ENCODE measurements at places on chromosomes 2 and 18.

DNA sequence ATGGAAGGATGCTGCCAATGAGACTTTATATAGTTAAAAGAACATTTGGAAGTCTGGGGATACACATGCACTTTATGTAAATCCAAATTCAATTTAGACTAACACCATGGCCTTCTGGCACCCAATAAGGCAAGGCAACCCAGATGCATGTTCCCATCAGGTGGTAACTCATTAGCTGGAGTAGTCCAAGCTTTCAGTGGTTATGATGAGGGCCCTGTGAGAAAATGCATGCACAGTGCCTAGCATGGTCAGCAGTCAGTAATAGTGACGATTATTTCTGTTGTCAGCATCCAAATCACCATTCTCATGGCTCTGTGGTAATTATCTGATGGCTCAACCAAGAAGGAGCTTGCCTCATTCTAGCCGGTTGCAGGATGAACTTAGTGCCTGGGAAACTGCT lies 70.3 kb upstream of the CTLA4 start:
- DNase-seq: no peak

GRCh38 chr2:71426721-71427120 lies 26.6 kb upstream of the DYSF start:
- DNase-seq: no peak

- DNase-seq: no peak
Measured at GRCh38 chr18:42649331-42650035, 466.0 kb downstream of the RIT2 start.

- DNase-seq: no peak
Measured at GRCh38 chr18:30093376-30093775, 949.2 kb downstream of the DSC3 start.
